ENCODE measurements at places on chromosomes 1 and 21. TPM values are rescaled to one million over a fixed set of nuclear protein-coding genes. Genes with fewer than 3 reads are reported as not detected.

Gene TMEM82
- total RNA-seq = not detected

Gene TMPRSS3
- total RNA-seq = 1.5 TPM

Gene GFI1
- total RNA-seq = 15.3 TPM

- H3K4me1 ChIP-seq = no peaks in the 10 kb centered on the region
- no peaks in the 10 kb centered on the region for H3K27me3 ChIP-seq
Measured at GRCh38 chr1:245285168-245285567, 130.4 kb downstream of the KIF26B start.

GRCh38 chr1:153919876-153920852, 2.6 kb downstream of the GATAD2B start:
- DNase-seq = peak; percentile 5
- H3K27ac ChIP-seq = peak overlapping the region; percentile 23
- no peaks in the 10 kb centered on the region for H3K27me3 ChIP-seq
- peaks cover 27% of the 10 kb centered on the region for H3K36me3 ChIP-seq

- H3K27ac ChIP-seq = no peak overlapping the region
- no peaks in the 10 kb centered on the region for H3K36me3 ChIP-seq
- no peak overlapping the region for H3K4me3 ChIP-seq
- peaks cover 7% of the 10 kb centered on the region for H3K27me3 ChIP-seq
Measured at GRCh38 chr1:90161625-90162024, 166.7 kb downstream of the ZNF326 start.

DNA sequence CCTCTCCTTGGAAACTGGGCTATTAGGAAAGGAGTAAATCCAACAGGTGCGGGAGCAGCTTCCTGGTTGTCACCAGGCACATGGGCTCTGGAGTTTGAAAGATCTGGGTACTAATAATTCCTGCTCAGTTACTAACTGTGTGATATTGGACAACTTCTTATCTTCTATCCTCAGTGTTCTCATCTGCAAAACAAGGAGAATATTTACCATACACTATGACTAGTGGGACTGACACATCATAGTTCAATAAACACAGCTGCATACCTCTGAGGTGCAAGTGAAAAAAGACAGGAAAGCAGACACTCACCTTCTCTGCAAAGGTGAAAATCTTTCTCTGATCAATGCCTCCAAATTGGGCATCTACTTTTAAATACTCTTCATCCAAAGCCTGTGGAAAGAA, 19.7 kb downstream of the YARS1 start:
- DNase-seq = no peak
- no peaks in the 10 kb centered on the region for H3K27me3 ChIP-seq
- H3K4me3 ChIP-seq = no peak overlapping the region
- H3K4me1 ChIP-seq = peaks cover 50% of the 10 kb centered on the region
- H3K27ac ChIP-seq = no peak overlapping the region
- H3K36me3 ChIP-seq = peaks cover 15% of the 10 kb centered on the region

DNA sequence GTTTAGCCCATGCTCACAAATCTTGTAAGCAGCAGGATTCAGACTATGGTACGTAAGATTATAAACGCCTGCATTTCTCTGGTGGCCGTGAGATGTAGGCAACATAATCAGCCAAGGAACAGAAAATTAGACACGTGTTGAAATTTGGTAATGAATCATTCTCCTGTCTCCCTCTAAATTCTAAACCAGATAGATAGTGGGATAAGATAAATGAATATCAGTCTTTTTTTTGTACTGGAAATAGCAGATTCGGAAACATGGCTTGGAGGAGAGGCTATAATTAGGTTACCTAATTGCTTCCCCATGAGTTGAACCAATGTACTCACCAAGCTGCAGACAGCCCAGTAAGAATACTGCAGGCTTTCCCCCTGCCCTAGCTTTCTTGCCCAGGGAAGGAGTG, 172.3 kb downstream of the TGFB2 start:
- no peaks in the 10 kb centered on the region for H3K36me3 ChIP-seq
- no peak for DNase-seq
- H3K27ac ChIP-seq = no peak overlapping the region
- H3K4me3 ChIP-seq = no peak overlapping the region
- no peaks in the 10 kb centered on the region for H3K27me3 ChIP-seq
- no peaks in the 10 kb centered on the region for H3K4me1 ChIP-seq

DNA sequence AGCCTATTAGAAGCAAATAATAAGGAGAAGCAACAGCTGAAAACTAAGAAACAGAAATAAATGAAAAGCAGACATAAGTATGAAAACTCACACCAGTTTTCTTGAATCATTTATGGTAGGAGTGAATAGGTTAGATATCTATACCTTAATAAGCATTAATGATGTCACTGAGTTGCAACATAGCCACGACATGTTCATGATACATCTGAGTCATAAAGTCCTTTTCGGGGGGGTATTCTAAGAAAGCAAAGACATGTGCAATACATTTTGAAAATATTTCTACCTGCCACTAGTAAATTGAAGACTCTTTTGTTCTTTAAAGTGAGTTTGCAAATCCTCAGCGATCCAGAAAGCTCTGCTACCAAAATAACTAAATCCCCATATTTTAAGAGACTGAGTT, 7.2 kb downstream of the CD34 start:
- H3K4me1 ChIP-seq = no peaks in the 10 kb centered on the region
- H3K36me3 ChIP-seq = no peaks in the 10 kb centered on the region
- DNase-seq = no peak
- no peaks in the 10 kb centered on the region for H3K27me3 ChIP-seq

- no peak for DNase-seq
- no peaks in the 10 kb centered on the region for H3K36me3 ChIP-seq
- peaks cover 23% of the 10 kb centered on the region for H3K4me1 ChIP-seq
- H3K27me3 ChIP-seq = no peaks in the 10 kb centered on the region
- H3K27ac ChIP-seq = peak overlapping the region; percentile 83
Measured at GRCh38 chr1:108590957-108591356, 31.1 kb downstream of the EEIG2 start.

GRCh38 chr1:196538473-196538872, 69.8 kb downstream of the KCNT2 start:
- no peak overlapping the region for H3K27ac ChIP-seq
- H3K4me3 ChIP-seq = no peak overlapping the region
- H3K36me3 ChIP-seq = no peaks in the 10 kb centered on the region
- DNase-seq = no peak
- no peaks in the 10 kb centered on the region for H3K27me3 ChIP-seq
